Activated CD4-positive, alpha-beta memory T cell treated with anti-CD3 and anti-CD28 coated beads for 36 hours (primary cell): ENCODE measurements at places on chromosomes 12 and 14. TPM values are rescaled to one million over a fixed set of nuclear protein-coding genes. Genes with fewer than 3 reads are reported as not detected.
A peak's percentile ranks its signal among the peaks of the same experiment; 100 is the strongest.

GRCh38 chr12:1855241-1855640, 34.9 kb downstream of the LRTM2 start:
- no peak overlapping the region for H3K4me3 ChIP-seq
- peaks cover 1% of the 10 kb centered on the region for H3K4me1 ChIP-seq
- peak; percentile 7 for DNase-seq
- no peaks in the 10 kb centered on the region for H3K27me3 ChIP-seq

The OTUB2 gene
- total RNA-seq = 2.9 TPM

GRCh38 chr12:119195256-119195655, 16.5 kb downstream of the HSPB8 start:
- H3K27me3 ChIP-seq = no peaks in the 10 kb centered on the region
- H3K36me3 ChIP-seq = no peaks in the 10 kb centered on the region
- H3K27ac ChIP-seq = no peak overlapping the region
- no peak overlapping the region for H3K4me3 ChIP-seq

The PTGDR gene
- 0.12 TPM for total RNA-seq

DNA sequence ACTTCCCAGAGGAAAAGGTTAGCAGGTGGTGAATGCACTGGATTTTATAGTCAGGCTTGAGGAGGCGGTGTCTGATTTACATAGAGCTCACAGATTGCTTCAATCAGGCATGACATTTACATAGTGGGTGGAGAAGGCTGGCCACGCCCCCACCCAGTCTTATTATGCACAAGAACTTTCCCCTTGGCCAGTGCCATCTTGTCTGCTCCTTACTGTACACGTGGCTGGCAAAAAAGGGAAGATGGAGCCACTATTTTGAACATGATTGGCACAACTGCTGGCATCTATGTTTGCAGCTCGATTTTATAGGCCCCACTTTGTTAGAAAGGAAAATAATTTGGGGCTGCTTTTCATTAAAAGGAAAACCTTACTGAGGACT, 10.9 kb upstream of the LGMN start:
- peaks cover 15% of the 10 kb centered on the region for H3K4me1 ChIP-seq
- no peak overlapping the region for H3K27ac ChIP-seq
- peaks cover 15% of the 10 kb centered on the region for H3K27me3 ChIP-seq
- no peaks in the 10 kb centered on the region for H3K36me3 ChIP-seq
- DNase-seq = no peak
